ENCODE measurements at places on chromosomes 16 and 17.
A peak's percentile ranks its signal among the peaks of the same experiment; 100 is the strongest.

DNA sequence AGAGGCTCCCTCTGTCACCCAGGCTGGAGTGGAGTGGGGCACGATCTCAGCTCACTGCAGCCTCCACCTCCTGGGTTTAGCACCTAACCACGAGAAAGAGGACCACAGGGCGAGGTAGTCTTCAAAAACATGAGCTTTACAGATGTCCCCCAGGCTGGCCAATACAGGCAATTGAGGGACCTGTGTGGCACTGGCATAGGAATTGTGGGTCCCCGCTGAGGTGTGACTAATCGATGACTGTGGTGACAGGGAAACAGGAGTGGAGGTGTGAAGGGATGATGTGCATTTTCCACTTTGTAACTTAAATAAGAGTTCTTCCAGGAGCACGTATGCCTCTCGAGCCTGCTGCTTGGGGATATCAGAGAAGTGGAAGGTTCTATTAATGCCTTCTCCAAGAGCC, 12.6 kb upstream of the ARHGAP17 start:
- H3K4me1 ChIP-seq: peaks cover 7% of the 10 kb centered on the region
- no peak for DNase-seq
- no peaks in the 10 kb centered on the region for H3K36me3 ChIP-seq
- H3K27me3 ChIP-seq: no peaks in the 10 kb centered on the region
- H3K4me3 ChIP-seq: no peak overlapping the region
- no peak overlapping the region for H3K27ac ChIP-seq

DNA sequence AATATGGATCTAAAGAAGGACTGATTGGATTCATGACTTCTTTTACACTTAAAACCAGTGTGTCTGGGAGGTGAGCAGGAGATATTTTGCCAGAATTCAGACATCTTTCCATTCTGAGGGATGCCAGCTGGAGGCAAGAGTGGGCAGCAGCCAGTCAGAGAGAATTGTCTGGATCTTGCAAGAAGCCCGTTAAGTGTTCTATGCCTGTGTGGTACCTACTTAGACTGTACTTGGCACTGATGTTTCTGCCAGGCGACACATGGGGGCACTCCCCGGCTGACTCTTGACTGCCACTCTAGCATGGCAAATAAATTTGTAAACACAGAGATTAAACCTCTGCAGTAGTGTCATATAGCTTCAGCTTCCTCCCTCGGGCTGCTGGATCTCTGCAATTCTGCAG, 247.7 kb downstream of the UTP18 start:
- no peak overlapping the region for H3K27ac ChIP-seq
- H3K4me1 ChIP-seq: no peaks in the 10 kb centered on the region
- no peak overlapping the region for H3K4me3 ChIP-seq
- H3K27me3 ChIP-seq: no peaks in the 10 kb centered on the region
- no peak for DNase-seq
- H3K36me3 ChIP-seq: no peaks in the 10 kb centered on the region

DNA sequence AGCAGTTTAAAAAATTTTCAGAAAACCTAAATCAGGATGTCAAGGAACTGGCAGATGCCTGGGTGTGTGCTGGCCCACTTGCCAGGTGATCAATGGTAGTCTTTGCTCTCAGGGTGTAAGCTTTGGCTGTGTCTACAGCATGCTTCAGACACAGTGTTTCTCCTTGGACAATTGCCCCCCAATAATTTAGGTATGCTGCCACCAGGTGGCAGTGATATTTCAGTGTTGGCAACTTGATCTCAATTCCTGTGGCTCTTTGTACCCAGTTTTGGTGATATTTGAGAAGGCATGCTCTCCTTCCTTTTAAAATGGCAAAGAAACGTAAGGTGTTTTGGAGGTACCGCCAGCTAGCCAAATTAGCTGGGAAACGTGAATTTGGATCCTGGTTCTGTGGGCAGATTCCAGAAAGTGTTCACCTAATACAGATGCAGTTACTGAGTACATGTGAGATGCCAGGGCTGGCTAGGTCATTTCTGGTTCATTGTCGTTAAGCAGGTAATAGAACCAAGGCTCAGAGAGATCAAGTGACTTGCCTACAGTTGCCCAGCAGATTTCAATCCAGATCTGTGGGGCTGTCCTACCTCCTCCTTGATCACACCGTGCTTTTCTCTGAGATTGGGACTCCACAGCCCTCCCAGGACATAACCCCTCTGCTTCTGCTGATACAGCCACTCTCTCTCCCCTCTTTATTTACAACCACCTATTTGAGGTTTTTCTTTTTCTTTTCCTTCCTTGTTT, 155.6 kb upstream of the PLCG2 start:
- H3K4me1 ChIP-seq: peaks cover 20% of the 10 kb centered on the region
- H3K4me3 ChIP-seq: no peak overlapping the region
- peaks cover 5% of the 10 kb centered on the region for H3K36me3 ChIP-seq
- peak; percentile 57 for DNase-seq

DNA sequence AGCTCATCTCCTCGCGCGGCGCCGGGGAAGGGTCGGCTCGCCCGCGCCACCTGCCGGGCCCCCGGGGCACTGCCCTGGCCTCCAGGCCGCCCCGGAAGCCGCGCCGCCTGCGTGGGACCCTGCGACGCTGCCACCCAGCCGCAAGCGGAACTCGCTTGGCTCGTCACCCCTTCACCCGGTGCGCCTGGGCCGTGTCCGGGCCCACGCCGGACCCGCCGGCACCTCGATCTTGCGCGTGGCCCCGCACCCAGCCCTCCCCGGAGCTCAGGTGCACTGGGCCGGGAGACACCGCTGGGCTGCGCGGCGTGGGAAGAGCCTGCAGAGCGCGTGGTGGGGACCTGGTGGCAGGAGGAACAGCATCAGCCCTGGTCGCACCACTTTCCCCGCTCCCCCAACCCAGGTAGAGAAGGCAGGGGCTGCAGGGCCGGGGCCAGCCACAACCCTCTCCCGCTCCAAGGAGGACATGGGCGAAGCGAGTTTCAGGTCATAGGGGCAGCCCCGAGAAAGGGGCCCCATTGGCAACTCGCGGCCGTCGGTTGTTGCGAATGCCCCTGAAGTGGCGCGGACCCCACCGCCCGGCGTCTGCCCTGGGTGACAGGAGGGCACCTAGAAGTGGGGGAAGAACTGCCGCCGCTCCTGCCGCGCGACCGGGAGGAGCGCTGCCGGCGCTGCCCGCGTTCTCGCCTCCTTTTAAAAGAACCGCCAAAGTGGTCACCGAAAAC, 363 bp upstream of the MIF4GD start:
- peaks cover 20% of the 10 kb centered on the region for H3K36me3 ChIP-seq
- no peaks in the 10 kb centered on the region for H3K27me3 ChIP-seq
- peaks cover 18% of the 10 kb centered on the region for H3K4me1 ChIP-seq

DNA sequence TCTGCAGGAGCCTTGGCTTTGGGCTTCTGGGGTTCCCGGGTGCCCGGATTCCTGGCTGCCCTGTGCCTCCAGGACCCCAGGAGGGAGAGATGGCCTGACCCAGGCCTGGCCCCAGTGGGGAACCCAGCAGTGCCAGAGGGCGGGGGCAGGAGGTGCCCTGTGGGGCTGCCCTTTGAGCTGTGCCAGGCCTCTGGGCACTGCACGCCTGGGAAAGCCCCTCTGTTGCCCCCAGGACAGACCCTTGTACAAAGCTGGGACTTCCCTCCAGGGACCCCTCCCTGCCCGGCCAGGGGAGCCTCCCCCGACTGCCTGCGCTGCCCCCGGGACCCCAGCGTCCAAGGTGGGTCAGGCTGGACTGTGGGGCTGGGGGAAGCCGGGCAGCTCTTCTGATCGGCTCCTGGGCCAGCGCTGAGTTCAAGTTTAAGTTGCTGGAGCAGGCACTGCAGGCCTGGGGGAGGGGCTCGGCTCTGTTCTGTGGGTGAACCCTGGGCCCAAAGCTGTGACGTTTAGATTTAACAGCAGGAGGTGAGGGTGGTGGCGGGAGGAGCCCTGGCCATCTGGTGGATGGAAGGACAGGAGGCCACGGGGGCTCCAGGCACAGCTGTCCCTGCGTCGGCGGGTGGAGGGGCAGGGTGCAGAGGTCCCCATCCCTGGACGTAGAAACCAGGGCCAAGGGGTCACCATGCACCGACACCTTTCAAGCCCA, 27.6 kb upstream of the C1QTNF8 start:
- DNase-seq: no peak
- peaks cover 50% of the 10 kb centered on the region for H3K27me3 ChIP-seq
- H3K4me1 ChIP-seq: no peaks in the 10 kb centered on the region
- no peak overlapping the region for H3K27ac ChIP-seq

DNA sequence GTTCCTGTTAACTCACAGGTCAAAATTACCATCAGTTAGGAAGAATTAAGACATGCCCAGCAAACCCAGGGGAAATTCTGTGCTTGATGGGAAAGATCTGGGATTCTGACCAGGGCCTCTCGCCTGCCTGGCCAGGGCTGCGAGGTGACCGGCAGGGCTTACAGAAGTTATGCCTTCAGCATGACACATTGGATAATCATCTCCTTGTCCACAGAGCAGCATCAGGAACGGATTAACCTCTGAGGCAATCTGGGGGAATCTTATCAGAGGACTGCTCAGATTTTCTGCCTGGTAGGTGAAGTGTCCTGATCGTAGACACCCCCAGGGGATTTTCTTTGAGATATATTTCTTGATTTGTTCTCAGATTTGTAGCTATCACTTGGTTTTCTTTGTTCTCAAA, 172.5 kb downstream of the HS3ST3A1 start:
- no peaks in the 10 kb centered on the region for H3K36me3 ChIP-seq
- H3K27me3 ChIP-seq: no peaks in the 10 kb centered on the region
- no peak overlapping the region for H3K27ac ChIP-seq
- DNase-seq: peak; percentile 74
- no peaks in the 10 kb centered on the region for H3K4me1 ChIP-seq

GRCh38 chr16:12587170-12587569, 216.5 kb downstream of the CPPED1 start:
- DNase-seq: no peak
- H3K4me3 ChIP-seq: no peak overlapping the region
- no peaks in the 10 kb centered on the region for H3K27me3 ChIP-seq
- no peaks in the 10 kb centered on the region for H3K4me1 ChIP-seq
- H3K27ac ChIP-seq: no peak overlapping the region

GRCh38 chr17:47803751-47804150, 17.8 kb downstream of the OSBPL7 start:
- no peak overlapping the region for H3K4me3 ChIP-seq
- peaks cover 23% of the 10 kb centered on the region for H3K36me3 ChIP-seq
- H3K27me3 ChIP-seq: peaks cover 72% of the 10 kb centered on the region
- no peak for DNase-seq
- no peak overlapping the region for H3K27ac ChIP-seq

GRCh38 chr17:59762049-59762823, 54.8 kb downstream of the VMP1 start:
- peak overlapping the region; percentile 100 for H3K27ac ChIP-seq
- peak; percentile 89 for DNase-seq
- H3K4me3 ChIP-seq: no peak overlapping the region
- no peaks in the 10 kb centered on the region for H3K27me3 ChIP-seq
- peaks cover 8% of the 10 kb centered on the region for H3K4me1 ChIP-seq
- H3K36me3 ChIP-seq: peaks cover 18% of the 10 kb centered on the region

GRCh38 chr17:80503031-80503430, 26.6 kb upstream of the NPTX1 start:
- H3K4me3 ChIP-seq: no peak overlapping the region
- DNase-seq: no peak
- peaks cover 13% of the 10 kb centered on the region for H3K4me1 ChIP-seq
- no peak overlapping the region for H3K27ac ChIP-seq
- no peaks in the 10 kb centered on the region for H3K36me3 ChIP-seq
- H3K27me3 ChIP-seq: peaks cover 6% of the 10 kb centered on the region

DNA sequence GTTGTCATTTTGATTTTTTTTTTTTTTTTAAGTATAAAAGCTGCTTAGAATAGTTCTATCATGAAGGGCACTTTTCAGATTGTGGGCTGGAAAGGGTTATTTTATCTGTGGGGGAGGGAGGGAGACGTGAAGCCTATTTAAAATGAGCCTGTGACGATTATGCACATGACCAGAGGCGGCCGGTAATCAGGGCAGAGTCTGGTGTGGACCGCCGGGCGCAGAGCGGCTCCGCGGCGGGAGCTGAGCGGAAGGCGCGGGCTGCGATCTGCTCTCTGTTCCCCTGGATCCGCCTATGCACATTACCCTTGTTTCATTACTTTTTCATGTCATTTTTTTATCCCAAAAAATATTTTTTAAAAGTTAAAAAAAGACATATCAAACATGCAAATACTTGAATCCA, 23.5 kb downstream of the TMC6 start:
- no peak overlapping the region for H3K27ac ChIP-seq
- H3K4me3 ChIP-seq: no peak overlapping the region
- H3K27me3 ChIP-seq: no peaks in the 10 kb centered on the region
- peaks cover 44% of the 10 kb centered on the region for H3K36me3 ChIP-seq

GRCh38 chr16:9372934-9373890, 281.8 kb downstream of the HAPSTR1 start:
- no peak overlapping the region for H3K27ac ChIP-seq
- no peaks in the 10 kb centered on the region for H3K27me3 ChIP-seq
- no peak for DNase-seq
- H3K36me3 ChIP-seq: no peaks in the 10 kb centered on the region
- H3K4me3 ChIP-seq: no peak overlapping the region

DNA sequence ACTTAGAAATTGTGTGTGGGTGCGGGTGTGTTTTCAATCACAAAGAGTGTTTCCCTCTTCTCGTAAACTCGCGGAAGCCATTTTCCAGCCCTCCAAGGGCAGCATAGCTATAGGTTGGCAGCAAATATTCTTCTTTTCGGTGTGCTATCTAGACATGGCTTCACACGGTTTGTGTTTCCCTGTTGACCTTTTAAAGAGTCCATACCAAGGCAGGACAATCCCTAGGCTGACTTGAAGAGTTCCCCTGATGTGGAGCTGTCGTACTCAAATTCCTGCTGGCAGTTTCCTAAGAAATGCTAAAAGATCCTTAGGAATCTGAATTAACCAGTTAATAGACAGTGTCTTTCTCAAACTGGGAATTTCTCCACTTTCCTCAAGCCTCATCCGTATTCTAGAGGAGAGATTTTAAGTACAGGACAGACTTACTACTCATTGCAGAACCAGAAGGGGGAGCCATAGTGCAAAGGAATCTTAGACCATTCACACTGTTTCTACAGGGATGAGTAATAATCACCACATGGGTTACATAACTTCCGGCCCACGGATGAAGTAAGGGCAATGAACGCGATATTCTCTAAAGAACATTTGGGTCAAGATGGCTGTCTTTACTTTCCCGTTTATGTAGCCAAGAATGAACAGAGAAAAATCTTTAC, 288.6 kb upstream of the ELAC2 start:
- no peaks in the 10 kb centered on the region for H3K36me3 ChIP-seq
- DNase-seq: peak; percentile 66

DNA sequence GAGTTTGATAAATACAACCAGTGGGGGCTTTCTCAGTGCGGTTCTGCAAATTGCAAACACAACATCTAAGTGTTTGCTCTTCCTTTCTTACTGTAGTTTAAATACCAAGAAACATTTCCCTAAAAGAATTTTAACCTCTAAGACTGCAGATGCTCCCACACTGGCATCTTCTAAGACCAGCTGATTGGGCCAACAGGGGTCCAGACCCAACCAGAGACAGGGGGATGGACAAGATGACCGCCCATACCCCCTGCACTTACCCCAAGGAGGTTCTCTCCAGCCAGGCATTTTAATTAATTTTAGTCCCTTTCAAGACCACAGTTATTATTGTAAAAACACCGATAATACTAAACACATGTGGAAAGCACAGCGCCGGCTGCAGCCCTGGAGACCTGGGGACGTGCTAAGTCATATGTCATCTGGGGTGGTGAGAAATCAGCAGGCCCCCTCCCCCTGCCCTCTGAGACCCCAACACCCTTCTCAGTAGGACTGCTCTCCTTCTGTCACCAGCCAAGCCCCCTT, 242.3 kb downstream of the SOX9 start:
- no peaks in the 10 kb centered on the region for H3K36me3 ChIP-seq
- no peak for DNase-seq
- H3K4me1 ChIP-seq: peaks cover 28% of the 10 kb centered on the region
- no peak overlapping the region for H3K4me3 ChIP-seq
- no peak overlapping the region for H3K27ac ChIP-seq

Measured in mesenchymal stem cell (in vitro differentiated cells and primary cell).